Inflammatory macrophage treated with lipopolysaccharide for 1 hour (primary cell): ENCODE measurements at places on chromosomes 7 and 10.

- DNase-seq = peak; percentile 18
These were observed 208.8 kb downstream of the KCNMA1 start for GRCh38 chr10:77428691-77429395.

- DNase-seq = no peak
These were observed 7.1 kb downstream of the CAMK2G start for GRCh38 chr10:73867126-73867807.

DNA sequence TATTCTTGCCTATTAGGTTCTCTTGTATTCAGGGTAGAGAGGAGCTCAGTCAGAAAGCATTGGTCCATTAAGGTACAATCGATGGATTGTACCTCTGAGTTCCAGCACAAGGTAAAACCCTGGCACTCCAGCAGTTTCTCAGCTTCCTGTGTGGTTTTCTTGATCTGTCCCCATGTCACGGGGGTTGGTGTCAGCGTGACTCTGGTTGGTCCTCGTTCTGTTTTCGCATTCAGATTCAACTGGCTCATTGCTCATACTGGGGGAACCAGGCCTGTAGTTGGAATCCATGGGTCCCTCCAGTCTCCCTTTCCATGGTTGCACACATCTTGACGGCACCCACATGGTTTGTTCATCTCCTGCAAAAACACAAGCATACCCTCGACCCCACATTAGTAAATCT, 32.7 kb upstream of the RASGEF1A start:
- peak; percentile 27 for DNase-seq

- DNase-seq = no peak
These were observed 110.3 kb downstream of the SLC37A3 start for GRCh38 chr7:140287988-140288387.

DNA sequence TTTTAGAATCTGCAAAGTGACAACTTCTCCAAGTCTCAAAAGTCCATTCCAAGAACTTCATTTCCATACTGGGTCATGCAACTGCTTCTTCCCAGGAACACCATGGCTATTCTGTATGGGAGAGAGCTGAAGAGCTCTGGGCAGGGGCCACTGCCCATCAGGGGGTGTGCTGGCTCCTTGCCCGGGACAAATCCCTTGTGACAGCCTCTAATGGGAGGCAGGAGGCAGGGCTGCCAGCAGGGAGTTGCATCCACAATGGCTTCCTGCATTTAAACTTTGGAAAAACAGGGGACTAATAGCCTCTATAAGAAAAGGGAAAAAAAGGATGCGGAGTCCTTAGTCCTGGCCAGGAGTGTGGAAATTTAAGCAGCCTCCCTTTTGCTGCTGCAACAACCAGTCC, 18.4 kb upstream of the FRMD4A start:
- no peak for DNase-seq

GRCh38 chr10:23459308-23459939, 20.5 kb downstream of the OTUD1 start:
- DNase-seq = no peak
